T1000 (cell line): ENCODE measurements at places on chromosomes 12 and 14.

DNA sequence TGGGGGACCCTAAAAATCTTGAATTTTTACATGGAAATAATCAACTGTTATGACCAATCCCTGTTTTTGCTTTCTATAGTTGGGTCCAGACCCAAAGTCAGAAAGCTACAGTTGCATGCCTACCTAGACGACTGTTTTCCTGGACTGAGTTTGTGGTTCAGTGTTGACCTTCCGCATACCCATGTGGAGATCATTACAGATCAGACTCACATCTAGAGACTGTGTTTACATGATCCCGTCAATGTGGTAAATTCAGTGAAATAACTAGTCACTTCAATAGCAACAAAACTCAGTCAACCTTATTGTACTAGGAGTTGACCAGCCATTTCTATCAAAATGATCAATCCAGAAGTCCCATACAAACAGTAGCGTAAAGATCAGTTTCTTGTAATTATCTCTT lies 257.6 kb downstream of the EGLN3 start:
- DNase-seq = no peak

- no peak for DNase-seq
Observed at GRCh38 chr14:98230411-98230810, 1041.6 kb downstream of the BCL11B start.

DNA sequence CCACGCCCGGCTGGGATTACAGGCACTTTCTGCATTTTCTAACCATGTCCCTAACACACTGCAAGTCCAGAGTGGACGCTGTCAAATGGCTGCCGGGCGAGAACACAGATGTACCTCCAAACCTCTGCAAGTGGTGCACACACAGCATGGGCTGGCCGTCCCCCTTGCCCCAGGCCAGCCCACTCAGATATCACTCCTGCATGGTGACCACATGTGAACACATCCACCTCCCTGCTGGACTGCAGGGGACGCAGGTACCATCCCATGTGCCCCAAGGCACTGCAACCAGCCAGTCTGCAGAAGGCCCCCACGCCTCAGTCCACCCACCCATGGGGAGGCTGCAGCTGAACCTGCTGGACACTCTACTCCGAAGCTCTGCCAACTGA lies 14.0 kb downstream of the BRF1 start:
- no peak for DNase-seq

DNA sequence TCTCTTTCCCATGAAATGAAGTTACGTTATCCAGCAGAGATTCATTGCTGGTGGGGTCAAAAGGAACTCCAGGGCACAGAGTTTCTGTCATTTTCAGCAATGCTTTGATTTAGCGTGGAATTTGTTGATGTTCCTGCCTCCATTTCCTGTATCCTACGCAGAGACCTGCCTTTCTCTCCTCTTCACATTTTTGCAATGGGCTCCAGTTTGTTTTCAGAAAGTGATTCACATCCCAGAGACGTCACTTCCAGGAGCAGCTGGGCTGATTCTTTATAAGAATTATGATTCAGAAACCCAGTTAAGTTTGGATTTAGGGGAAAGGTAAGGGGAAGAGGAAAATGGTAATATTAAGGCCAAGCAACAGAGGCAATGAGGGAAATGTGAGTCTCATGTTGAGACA lies 11.6 kb downstream of the RNASE10 start:
- DNase-seq = no peak

DNA sequence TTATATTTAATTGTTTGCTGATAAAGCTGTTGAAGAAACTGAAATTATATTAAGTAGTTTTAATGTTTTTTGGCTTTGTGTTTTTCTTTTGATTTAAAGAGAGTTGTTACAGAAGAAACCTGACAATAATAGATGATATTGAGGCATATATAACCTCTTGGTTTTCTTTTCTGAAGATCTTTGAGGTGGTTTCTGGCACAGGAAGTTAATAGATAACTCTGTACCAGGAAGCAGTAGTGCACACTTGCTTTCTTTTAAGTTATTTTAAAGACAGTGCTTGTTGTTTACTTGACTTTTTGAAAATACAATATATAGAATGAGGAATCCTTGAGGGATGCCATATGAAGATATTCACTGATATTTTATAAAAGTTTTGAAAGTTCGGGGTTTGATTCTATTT lies 209.0 kb upstream of the FBXO33 start:
- no peak for DNase-seq

GRCh38 chr14:33972583-33973081 lies 21.8 kb upstream of the EGLN3 start:
- DNase-seq = no peak

- no peak for DNase-seq
Observed at GRCh38 chr12:79033788-79034187, 169.2 kb downstream of the SYT1 start.

DNA sequence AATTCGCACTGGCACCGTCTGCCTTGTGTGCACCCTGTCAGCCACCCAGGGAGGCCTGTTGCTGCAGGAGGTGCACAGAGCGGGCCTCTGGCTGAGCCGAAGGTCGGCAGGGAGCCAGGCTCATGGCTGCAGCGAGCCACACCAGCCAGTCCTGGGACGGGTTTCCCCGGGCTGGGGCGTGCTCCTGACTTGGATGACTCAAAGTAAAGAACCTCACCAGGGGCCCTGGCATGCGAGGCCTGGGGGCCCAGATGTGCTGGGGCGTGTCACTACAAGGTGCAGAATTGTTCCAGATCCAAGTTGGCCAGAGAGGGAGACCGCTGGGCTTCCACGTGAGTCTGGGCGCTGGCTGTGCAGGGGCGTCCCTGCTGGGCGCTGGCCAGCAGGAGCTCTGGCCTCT lies 34.5 kb downstream of the FBRSL1 start:
- peak; percentile 48 for DNase-seq

- no peak for DNase-seq
Observed at GRCh38 chr12:25253371-25254068, 2.8 kb upstream of the KRAS start.

DNA sequence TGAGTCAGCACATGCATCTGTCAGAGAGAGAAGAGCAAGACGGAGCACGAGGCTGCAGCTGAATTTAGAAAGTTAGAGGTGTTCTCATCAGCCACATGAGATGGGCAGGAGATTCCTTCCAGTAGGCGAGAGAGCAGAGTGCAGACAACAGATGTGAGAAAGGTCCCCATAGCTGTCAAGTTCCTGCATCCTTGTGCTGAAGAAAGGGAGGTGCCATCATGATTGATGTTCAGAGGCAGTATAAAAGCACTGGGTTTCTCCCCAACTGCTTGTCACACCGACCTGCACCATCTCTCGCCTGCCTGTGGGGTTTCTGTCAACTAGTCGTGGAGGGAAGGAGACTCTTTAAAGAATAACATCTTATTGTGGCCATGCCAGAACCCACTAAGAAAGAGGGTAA lies at the start of gene MYBPC1:
MYBPC1 (plus strand) TSS at position 272 of the 400 bp plus-strand sequence; CDS start at position 372, 100 bp downstream.
- no peak for DNase-seq

DNA sequence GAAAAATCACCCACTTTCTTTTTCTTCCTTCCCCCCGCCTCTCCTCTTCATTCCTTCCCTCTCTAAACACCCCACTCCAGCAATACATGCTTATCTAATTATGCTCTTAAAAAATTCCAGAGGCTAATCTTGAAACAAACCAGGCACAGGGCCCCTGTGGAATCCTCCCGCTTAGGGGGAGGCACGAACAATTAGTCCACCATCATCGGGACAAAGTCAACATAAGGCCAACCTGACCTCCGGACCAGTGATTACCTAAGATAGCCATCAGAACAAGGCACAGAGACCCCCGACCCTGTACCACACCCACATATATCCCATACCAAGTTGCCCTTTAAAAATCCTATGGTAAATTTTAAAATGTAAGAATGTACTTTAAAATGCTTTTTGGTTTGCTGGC lies 47.1 kb downstream of the KIF21A start:
- no peak for DNase-seq

DNA sequence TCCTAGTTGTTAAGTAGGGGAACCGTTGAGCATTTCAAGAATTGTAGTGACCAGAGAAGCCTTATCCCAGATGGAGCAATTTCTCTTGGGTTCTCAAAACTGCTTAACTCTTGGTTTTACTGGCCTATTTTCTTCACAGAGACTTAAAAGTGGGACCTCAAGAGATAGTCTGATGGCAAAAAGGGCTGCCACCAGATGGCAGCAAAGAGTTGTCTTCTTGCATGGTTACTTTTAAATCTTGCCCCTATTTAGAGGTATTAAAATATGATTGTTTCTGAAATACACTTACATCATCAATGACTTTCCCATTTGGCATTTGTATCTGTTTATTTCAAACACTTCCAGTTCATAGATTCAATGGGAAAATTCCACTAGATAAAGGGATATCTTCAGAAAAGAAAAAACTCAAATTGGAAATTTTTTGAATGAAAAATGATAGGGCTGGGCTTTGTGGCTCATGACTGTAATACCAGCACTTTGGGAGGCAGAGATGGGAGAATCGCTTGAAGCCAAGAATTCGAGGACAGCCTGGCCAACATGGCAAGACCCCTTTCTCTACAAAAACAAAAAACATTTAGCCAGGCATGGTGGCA lies 69.9 kb upstream of the CNTN1 start:
- DNase-seq = peak; percentile 31

DNA sequence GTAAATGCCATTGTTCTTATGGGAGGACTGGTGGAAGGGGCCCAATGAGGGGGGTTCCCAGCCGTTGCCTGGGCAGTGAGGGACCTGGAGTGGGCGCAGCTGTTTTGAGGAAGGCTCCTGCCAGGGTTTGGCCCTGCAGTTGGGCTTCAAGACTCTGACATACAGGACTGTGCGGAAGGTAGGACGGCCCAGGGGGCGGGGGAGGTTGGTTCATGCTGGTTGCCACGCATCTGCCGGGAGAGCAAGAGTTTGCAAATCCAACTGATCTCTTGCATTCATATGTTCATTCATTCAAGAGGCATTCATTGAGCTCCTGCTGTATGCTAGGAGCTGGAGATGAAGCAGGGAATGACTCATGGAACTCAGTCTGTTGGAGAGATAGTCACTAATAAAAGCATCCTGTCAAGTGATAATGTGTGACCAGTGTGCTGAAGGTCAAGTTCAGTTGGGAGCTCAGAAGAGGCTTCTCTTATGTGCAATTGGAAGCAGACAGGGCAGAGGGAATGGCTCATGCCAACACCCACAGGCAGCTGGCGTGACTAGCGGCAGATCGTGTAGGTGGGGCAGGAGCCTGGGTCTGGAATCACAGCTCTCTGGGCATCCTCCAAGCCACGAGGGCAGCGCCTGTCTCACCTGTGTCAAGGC lies 7.8 kb downstream of the SH2B3 start:
- no peak for DNase-seq

GRCh38 chr14:58736606-58737005 lies 98.8 kb downstream of the DACT1 start:
- no peak for DNase-seq

- DNase-seq = no peak
Observed at GRCh38 chr14:22291406-22291805, 297.6 kb downstream of the DAD1 start.

DNA sequence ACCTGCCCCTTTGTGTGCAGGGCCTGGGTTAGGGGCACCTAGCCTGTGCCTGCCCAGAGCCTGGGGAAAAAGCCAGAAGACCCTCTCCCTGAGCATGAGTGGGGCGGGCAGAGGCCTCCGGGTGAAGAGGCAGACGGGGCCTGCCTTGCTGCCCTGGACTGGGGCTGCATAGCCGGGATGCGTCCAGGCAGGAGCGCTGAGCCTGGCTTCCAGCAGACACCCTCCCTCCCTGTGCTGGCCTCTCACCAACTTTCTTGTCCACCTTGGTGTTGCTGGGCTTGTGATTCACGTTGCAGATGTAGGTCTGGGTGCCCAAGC lies 216.1 kb downstream of the TMEM121 start:
- DNase-seq = no peak

- DNase-seq = no peak
Observed at GRCh38 chr12:24798335-24798734, 150.6 kb downstream of the BCAT1 start.

GRCh38 chr12:106919910-106920544 lies 35.7 kb upstream of the TMEM263 start:
- DNase-seq = no peak

DNA sequence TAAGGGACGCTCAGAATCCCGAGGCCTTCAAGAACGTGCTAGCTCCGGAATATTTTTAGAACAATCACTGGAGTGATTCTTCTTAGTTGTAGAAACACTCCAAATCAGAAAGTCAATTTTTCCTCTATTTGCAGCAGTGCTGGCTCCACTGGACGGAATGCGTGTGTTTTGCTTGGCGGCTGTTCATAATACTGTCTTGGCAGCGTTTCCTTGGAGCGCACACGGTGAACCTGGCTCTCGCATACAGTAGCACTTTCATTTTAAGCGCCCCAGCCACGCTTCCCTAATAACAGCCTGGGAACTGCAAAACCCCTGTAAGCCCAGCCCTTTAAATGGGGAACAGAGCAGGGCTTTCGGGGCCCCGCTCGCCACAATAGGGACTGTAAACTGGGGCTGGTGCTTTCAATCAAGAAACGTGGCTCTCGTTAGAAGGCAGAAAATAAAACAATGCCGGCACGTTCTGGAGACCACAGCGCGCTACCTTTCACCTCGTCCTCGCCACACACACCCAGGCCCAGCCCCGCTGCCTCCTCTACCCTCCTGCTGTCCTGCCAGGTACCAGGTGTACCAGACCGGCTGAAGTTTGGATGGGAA lies 79.9 kb downstream of the BCL11B start:
- no peak for DNase-seq

DNA sequence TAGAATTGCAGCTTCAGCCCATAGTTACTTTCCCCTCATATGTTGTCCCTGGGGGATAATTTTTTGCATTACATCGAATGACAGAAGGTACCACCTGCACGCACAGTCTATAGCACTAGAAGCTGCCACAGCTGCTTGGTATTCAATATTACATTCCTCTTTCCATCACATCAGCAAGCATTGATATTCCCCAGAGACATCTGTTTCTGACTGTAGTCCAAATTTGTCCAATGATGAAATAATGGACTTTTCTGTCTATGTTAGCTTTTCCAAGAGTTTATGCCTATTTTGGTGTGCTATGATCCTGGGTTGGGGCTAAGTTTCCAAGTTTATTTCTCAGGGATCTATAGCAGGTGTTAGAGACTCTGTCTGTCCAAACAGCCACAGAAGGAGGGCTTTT lies 335.4 kb downstream of the LRIG3 start:
- no peak for DNase-seq

DNA sequence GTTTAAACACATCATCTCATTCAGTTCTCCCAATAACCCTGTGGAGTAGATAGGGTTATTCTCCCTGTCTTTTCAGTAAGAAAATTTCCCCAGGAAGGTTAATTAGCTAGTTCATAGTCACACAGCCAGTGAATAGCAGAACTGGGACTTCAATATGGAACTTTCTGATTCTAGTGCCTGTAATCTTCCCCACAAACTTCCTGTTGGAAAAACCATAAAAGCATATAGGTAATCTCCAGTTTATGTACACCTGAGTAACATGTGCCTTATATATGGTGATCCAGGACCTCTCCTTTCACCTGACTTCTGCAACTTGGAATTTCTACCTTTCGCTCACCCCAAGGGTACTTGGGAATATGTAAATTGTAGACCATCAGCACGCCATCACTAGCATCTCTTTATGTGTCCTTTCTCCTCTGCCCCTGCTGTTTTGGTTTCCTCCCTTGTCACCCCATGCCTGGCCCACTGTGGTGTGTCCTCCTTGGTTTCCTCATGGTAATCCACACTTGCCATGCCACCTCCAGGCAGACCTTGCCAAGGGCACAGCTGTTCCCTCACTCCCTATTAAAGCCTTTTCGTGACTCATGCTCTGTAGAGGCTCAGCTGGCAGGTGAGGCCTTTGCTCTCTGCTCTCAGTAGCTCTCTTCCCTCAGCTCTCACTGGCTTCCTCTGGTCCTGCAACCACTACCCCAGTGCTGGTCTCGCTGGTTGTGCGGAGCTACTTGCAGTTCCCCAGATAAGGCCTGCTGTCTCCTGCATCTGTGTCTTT lies 16.7 kb downstream of the TBC1D30 start:
- no peak for DNase-seq

- no peak for DNase-seq
Observed at GRCh38 chr14:102579696-102580549, 12.5 kb upstream of the RCOR1 start.

GRCh38 chr12:50088577-50089335 lies 3.6 kb downstream of the SMARCD1 start:
- DNase-seq = no peak
